ENCODE measurements at places on chromosomes 2 and 18. TPM values are rescaled to one million over a fixed set of nuclear protein-coding genes. Genes with fewer than 3 reads are reported as not detected.

Gene CACNB4
- total RNA-seq: 4.5 TPM

Gene GPR39
- 0.21 TPM for total RNA-seq

Gene SLC9A4
- total RNA-seq: not detected

Gene NT5DC4
- not detected for total RNA-seq
